ENCODE measurements at places on chromosomes 6 and 20. TPM values are rescaled to one million over a fixed set of nuclear protein-coding genes. Genes with fewer than 3 reads are reported as not detected.

Gene BMP2
- 0.25 TPM for polyA plus RNA-seq

Gene AVP
- not detected for polyA plus RNA-seq

Gene OR5V1
- polyA plus RNA-seq, result not detected

Gene RHAG
- polyA plus RNA-seq, result not detected

Gene RREB1
- polyA plus RNA-seq, result 1.5 TPM

Gene TMEM244
- 3.8 TPM for polyA plus RNA-seq

Gene BPIFB2
- not detected for polyA plus RNA-seq

Gene HCRTR2
- polyA plus RNA-seq, result not detected

Gene ATRN
- polyA plus RNA-seq, result 48.4 TPM

Gene GNRH2
- polyA plus RNA-seq, result 0.31 TPM
